ENCODE measurements at places on chromosomes 11 and 22. TPM values are rescaled to one million over a fixed set of nuclear protein-coding genes. Genes with fewer than 3 reads are reported as not detected.

OR10D3 gene
- total RNA-seq, result not detected

CECR2 gene
- total RNA-seq, result not detected

DNA sequence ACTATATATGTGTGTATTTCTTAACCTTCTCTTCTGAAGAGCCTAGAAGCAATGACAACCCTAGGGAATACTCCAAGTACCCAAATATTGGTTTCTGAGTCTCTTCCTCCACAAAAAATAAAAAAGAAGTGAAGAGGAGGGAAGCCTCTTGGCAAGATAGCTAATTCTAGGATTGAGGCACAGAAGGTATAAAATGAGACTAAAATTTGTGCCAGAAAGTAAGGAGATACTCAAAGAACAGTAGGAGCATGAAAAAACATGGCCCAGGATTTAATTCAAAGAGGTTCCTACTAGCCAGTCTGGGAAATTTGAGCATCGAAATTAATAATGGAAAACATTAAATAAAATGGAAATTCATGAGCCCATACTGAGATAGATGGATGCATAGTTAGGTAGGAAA, 112.1 kb downstream of the PAX6 start:
- DNase-seq, result no peak

- no peak for DNase-seq
Observed at GRCh38 chr11:63670096-63670432, 1.1 kb downstream of the ATL3 start.

CBY1 gene
- 44.5 TPM for total RNA-seq

Measured in chondrocyte (in vitro differentiated cells).